NCI-H187 treated with DMSO at 0.1 percent for 48 hours (cell line): ENCODE measurements at places on chromosomes 5 and 9.

DNA sequence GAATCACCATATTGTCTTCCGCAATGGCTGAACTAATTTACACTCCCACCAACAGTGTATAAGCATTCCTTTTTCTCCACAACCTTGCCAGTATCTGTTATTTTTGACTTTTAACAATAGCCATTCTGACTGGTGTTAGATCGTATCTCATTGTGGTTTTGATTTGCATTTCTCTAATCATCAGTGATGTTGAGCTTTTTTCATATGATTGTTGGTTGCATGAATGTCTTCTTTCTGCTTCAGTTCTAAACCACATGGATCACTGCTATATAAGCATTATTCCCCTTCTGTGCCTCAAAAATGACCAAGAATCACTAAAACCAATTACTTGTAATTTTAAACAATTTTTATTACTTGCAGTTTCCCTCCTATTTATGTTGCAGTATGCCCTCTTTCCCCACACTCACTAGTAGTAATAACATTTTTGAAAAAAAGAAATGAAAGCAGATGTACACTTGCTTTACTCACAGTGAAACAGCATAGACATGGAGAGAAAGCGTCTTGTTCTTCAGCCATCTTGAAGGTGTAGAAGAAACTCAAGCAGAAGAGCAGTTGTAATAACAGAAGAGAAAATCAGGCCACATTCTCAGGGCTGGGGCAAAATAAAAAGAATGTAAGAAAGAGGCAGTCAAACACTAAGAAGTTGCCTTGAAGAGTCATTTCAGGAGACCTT lies 4.5 kb upstream of the TMEM252 start:
- no peak for DNase-seq

GRCh38 chr9:133348718-133349573 lies 928 bp downstream of the RPL7A start:
- DNase-seq: no peak

GRCh38 chr5:54194318-54194717 lies 116.1 kb downstream of the ARL15 start:
- no peak for DNase-seq

DNA sequence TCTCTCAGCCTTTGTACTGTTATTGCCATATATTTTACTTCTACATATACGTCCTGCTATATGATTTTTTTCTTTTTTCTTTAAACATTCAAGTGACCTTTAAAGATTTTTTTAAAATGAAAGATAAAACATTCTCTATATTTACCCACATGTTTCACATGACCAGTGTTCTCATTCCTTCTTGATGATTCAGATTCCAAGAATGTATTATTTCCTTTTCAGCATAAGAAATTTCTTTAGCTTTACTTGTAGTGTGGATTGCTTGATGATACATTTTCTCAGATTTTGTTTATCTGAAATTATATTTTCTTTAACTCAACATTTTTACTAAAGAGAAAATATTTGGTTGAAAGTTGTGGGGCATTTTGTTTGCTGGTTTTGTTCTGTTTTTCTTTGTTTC lies 792.1 kb downstream of the BRINP1 start:
- DNase-seq: no peak

DNA sequence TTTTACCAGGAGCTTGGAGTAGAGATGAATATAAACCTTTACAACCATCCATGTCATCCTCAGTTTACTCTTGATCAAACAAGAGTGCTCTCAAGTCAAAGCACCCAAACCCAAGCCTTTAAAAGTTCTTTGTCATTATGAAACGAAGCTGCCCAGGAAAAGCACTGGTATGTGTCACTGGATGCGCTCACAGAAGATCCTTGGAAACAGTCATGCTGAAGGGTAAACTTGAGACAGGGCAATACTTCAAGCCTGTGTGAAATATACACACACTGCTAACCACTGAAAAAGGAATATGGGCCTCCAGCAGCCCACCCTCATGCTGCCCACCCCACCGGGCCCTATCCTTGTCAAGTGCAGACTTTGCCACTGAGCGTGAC lies 84.5 kb downstream of the PRRT1B start:
- DNase-seq: no peak

DNA sequence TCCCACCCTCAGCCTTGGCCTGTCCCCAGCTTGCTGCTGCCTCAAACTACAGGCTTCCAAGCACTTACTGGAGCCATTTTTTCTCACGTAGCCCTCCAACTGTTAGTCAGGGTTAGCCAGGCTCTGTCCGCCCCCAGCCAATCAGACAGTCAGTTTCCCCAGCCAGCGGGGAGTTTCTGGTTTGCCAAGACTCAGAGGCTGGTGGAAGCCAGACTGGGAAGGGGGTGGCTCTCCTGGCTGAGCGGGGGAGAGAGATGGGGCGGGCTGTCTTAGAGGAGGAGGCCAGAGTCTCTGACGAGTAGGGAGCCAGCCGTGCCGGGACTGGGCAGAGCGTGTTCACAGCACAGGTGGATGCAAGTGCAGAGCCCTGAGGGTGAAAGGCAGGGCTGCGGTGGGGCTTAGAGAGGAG lies 15.3 kb downstream of the PROP1 start:
- no peak for DNase-seq

DNA sequence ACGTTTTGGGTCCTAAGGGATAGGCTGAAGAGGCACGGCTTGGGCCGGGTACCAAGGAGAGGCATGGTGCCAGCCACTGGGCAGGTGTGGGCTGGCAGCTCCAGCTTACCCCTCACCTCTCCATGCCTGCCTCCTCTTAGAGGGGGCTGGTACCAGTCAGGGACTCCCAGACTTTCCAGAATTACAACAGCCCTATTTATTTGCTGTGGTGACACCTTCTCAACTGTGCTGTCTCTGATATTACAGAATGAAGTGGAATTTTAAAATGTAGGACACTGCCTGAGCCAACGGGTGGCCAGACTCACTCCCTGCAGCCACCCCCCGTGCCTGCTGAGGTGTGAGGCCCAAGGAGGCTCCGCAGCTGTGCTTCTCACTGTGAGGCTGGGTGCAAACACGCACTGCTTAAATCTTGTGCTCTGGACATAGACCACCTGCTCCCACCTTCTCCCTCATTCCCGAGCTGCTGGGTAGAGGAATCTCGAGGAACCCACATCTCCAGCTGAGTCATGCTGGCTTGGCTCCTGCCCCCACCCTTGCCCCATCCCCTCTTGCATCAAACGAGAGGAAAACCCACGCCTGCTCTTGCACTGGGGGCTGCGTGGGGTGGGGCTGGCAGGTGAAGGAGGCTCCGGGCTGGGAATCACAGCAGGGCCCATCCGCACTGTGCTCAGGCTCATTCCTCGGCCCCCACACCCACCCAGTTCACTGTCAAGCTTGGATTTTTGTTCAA lies 47.9 kb downstream of the PRRT1B start:
- DNase-seq: no peak

DNA sequence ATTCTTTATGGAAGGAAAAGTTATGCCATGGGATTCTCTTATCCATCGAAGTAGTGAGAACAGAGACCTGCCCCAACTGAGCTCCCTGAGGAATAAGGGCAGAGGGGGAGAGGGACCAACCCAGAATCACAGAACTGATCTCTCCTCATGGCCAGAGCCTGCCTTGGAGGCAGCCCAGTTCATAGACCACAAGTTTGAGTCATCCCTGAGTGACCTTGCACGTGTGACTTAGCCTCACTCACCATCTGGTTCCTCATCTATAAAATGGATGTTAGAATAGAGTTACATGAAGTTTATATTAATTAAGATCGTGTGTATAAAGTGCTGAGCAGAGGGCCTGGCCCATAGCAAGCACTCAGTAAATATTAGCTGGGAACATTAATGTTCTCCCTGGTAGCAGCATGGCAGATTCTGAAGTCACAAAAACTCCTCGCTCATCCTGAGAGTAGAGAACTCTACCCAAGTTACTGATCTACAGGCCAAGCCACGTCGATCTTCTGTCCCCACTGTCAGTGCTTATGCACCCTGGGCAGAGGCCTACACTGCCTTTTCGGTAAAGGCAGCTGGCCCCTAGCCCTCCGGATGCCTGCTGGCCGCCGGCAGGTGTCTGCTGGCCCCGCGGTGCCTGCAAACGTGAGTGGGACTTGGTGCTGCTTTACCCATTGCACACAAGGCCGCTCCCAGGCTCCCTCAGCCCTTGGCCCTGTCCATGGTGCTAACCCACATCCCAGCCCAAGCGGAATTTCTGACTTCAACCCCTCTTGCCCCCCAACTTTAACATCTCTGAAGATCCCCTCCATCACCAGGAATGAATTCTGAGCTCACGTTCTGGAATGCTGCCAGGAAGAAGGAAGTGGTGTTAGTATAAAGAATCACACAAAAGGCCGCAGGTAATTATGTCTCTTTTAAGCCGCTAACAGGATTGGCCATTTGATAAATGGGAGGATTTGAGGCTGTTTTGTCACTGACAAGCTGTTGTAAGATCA lies 61.1 kb upstream of the ARAP3 start:
- no peak for DNase-seq

- no peak for DNase-seq
These were observed 404.4 kb downstream of the ARHGEF28 start for GRCh38 chr5:74030371-74030770.

DNA sequence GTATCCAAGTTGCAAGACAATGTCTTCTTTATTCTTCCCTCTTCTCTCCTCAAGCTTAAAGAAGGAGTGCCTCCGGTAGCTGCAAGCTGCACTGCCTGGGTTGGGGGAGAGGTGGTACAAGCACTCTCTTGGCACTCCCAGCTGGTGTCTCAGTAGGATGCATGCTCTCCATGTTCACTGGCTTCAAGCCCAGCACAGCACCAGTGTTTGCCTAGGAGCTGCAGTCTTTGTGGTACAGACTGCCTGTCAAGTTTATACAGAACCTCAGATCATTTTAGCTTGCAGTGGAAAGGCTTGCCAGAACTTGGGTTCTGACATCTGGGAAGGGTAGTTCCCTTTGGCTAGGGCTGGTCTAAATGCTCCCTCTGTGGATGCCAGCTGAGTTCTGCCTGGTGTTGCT lies 505.6 kb downstream of the MAN2A1 start:
- DNase-seq: no peak
